ENCODE measurements at places on chromosomes 2 and 18. TPM values are rescaled to one million over a fixed set of nuclear protein-coding genes. Genes with fewer than 3 reads are reported as not detected.

GRCh38 chr2:239153806-239154591 is 246.8 kb downstream of the HDAC4 start:
- no peak for DNase-seq

- no peak for DNase-seq
These were observed 29.2 kb downstream of the CDH2 start for GRCh38 chr18:28147674-28148171.

DNA sequence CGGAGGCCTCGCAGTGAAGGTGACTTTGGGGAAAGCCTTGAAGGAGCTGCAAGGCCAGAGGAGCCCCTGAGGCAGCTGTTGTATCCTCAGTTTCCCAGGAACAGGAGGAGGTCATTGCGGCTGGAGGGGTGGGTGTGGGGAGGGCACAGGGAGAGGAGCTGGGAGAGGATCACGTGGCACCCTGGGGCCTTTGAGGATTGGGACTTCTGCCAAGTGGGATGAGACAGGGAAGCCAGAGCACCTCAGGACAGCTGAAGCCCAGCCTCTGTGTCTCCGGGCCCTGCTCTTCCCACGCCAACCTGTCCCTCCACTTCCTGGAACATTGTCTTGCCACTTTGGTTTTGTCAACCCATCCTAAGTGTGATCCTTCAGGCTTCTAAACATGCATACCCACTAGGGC is 19.4 kb upstream of the RRM2 start:
- peak; percentile 50 for DNase-seq

CCDC88A gene
- 68.8 TPM for total RNA-seq

DNA sequence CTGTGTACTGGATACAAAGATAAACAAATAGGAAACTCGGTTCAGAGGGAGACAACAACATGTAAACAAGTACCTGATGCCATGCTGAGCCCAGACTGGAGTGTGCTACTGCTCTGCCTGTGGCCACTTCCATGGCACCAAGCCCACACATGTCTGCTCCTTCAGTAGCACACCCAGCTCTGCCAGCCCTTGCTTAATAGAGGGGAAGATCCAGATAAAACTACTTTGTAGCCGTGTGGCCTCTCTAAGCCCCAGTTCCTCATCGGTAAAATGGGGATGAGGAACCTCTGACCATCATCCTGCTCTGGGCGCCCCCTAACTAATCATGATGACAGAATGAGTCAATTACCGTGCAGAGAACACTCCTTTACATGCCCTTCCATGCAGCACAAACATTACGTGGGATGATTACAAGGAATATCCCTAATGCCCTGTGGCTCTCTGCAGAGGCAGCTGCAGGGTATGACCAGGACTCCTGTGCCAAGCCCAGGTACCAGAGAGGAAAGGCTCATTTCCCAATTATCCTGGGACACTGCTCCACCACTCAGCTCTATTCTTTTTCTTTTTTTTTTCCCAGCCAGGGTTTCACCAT is 34.9 kb downstream of the DNMT3A start:
- DNase-seq = no peak

FARSB gene
- total RNA-seq = 52.0 TPM

DNA sequence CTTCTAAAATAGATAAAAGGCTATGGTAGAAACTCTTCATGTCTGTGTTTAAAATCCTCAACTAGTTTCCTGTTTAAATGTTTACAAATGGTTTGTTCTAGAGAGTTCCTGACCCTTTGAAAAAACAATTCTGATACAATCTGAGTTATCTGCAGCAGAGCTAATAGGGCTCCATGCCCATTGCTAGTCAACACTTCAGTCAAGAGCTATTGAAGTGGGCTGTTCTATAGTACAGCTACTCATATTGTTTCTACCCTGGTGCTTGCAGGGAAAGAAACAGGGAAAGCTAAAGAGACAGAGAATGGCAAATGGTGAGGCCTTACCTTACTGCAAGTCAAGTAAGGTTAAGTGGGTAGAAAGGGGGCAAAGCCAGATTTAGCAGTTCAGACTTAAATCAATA is 112.3 kb upstream of the CAVIN2 start:
- DNase-seq = no peak

ANKRD53 gene
- 0.18 TPM for total RNA-seq

- no peak for DNase-seq
These were observed 39.1 kb upstream of the MAP4K4 start for GRCh38 chr2:101658387-101658786.
